ENCODE measurements at places on chromosomes 1 and 21.
A peak's percentile ranks its signal among the peaks of the same experiment; 100 is the strongest.

GRCh38 chr1:189033169-189033568, 1444.5 kb downstream of the BRINP3 start:
- DNase-seq: no peak

- no peak for DNase-seq
These were observed 2.7 kb downstream of the ZBTB7B start for GRCh38 chr1:155005076-155006011.

DNA sequence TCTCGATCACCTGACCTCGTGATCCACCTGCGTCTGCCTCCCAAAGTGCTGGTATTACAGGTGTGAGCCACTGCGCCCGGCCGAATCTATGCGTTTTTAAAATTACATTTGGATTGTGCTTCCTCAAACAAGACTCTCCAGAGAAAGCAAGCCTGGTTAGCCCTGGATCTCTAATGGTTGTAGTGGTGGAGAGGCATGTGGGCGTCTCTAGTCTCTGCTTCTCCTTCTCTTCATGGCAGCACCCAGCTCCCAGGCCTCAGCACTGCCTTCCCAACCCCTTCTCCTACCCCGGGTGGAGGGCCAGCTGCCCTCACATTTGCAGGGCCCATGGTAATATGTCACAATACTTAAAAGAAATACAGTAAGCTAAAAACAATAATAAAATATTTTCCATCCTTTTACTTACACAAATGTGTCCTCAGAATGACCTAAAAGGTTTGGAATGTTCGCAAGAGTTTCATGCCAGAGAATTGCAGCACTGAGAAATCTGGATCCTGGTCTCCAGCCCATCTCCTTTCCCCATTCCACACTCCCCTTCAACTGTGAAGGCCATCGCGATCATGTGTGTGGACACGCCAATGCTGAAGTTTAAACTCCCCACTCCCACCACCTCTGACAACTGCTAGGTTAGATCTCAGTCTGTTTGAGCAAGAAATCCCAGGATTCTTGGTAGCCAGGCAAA, 7.0 kb downstream of the OR14I1 start:
- peak; percentile 13 for DNase-seq

DNA sequence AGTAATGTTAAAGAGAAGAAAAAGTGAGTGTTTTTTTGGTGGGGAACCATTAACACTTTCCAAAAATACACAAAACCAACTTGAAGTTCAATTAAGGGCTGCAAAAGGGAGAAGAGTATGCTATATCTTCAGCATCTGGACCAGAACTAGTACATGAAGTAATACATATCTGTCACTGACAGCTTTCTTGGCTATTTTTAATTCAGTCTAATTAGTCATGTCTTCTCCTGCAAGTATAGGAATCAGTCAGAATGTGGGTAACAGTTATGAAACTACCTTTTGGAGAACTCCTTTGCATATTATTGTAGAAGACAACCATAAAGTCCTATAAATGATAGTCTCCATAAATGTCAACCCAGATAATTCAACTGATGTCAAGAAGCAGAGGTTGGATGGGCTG, 901.2 kb downstream of the TTLL7 start:
- no peak for DNase-seq

- DNase-seq: peak; percentile 68
These were observed 2.8 kb upstream of the LIX1L start for GRCh38 chr1:145960468-145961108.
